Activated naive CD8-positive, alpha-beta T cell treated with anti-CD3 and anti-CD28 coated beads for 36 hours (primary cell): ENCODE measurements at places on chromosomes 7 and 10. TPM values are rescaled to one million over a fixed set of nuclear protein-coding genes. Genes with fewer than 3 reads are reported as not detected.

Gene KIN
- total RNA-seq: 15.6 TPM

Gene RELN
- total RNA-seq: not detected

Gene MEST
- 18.4 TPM for total RNA-seq

Gene C10orf105
- total RNA-seq: 0.41 TPM

Gene TIAL1
- 215 TPM for total RNA-seq
